Lung microvascular endothelial cell (primary cell): ENCODE measurements at places on chromosomes 4 and X. TPM values are rescaled to one million over a fixed set of nuclear protein-coding genes. Genes with fewer than 3 reads are reported as not detected.

DNA sequence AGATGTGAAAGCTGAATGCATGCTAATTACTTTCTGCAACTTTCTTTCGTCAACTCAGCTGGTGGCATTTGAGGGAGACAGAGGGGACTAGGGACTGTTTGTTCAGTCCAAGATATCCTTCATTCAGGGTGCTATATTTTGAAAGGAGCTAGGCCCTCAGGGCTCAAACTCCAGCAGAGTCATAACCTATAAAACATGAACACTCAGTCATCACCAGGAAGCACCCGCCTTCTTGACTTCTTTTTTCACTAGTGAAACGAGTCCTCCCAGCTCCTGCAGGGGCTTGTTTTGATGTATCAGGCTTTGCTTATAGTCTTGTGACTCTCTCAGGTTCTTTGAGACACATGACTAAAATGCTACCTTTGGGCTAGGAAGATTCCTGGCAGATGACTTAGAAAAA lies 230.6 kb downstream of the PCDH7 start:
- no peak for DNase-seq

DNA sequence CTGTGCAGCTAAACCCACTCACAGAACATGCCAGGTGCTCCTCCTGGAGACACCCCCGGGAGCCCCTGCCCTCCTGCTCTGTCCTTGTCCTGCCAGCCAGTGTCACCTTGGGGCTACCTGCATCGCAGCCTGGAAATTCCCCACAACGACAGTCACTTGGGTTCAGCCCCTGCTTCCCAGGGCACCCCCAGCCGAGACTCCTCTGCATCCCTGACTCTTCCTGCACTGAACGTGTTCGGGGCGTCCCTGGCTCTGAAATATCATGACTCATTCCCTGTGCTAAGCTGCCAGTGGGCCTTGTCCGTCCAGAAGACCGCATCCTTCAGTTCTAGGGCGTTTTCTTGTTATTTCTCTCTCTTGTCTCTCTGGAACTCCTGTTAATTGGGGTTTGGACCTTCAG lies 5.8 kb downstream of the CFAP99 start:
- no peak for DNase-seq

GRCh38 chr4:108428923-108429322 lies 191.5 kb upstream of the RPL34 start:
- no peak for DNase-seq

DNA sequence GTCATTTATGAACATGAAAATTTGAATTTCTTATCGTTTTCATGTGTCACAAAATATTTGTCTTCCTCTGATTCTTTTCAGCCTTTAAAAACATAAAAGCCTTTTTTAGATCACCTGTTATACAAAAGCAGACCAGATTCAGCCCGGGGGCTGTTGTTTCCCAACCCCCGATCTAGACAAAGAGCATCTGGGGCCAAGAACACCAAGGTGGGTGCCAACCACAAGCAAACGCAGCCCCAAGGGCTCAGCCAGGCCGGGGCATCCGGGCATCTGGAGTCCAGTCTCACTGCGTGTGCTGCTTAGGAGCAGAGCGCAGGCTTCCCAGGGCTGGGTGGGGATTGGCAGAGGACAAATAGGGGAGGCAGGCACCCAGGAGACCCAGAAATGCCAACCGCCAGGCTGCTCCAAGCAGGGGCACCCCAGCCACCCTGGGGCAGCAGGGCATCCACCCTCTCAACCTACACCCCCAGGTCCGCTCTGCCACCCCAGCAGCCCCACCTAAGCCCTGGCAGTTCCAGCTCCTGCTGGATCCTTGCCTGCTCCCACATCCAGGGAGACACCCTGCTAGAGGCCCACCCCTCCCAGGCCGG lies 78.0 kb downstream of the HMX1 start:
- DNase-seq, result no peak

SPATA18 gene
- 0.79 and 2.2 TPM in 2 replicates for total RNA-seq
